ENCODE measurements at places on chromosomes 7 and 10. TPM values are rescaled to one million over a fixed set of nuclear protein-coding genes. Genes with fewer than 3 reads are reported as not detected.

The PWWP2B gene
- 13.9 TPM for total RNA-seq

The TUBB8 gene
- total RNA-seq = 0.39 TPM

The HSPA12A gene
- 19.8 TPM for total RNA-seq

The AGR3 gene
- total RNA-seq = not detected

The FGL2 gene
- not detected for total RNA-seq

The PNLIPRP1 gene
- total RNA-seq = 1.6 TPM

The RARRES2 gene
- total RNA-seq = 2.1 TPM

The LIPF gene
- total RNA-seq = not detected

The MRM2 gene
- total RNA-seq = 34.7 TPM

The NRG3 gene
- total RNA-seq = not detected

The PRSS2 gene
- 36.8 TPM for total RNA-seq

The TYSND1 gene
- 13.6 TPM for total RNA-seq

GRCh38 chr10:14123139-14123538 lies 207.6 kb downstream of the FRMD4A start:
- no peak for DNase-seq

- DNase-seq = no peak
These were observed 2.0 kb upstream of the PCOLCE start for GRCh38 chr7:100599911-100600729.

GRCh38 chr7:696812-697551 lies 29.5 kb upstream of the DNAAF5 start:
- no peak for DNase-seq

DNA sequence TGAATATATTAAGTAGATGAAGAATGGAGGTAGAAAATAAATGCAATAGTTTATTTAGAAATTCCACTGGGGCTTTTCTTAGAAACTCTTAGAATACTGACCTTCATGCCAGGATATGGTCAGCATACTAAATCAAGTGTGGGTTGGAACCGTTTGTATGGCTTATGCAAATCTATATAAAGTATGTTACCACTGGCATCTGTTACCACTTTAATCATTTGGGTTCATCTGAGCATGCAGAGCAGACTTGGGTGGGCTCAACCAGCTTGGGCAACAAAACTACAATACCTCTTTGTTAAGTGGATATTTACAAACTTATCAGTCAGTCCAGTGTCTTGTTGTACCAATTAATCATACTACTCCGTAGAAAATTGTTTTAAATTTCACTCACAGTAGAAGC lies 125.8 kb downstream of the CRPPA start:
- DNase-seq = no peak

- DNase-seq = no peak
These were observed 32.0 kb upstream of the CFAP46 start for GRCh38 chr10:132974249-132974796.

GRCh38 chr10:106183041-106183440 lies 981.5 kb downstream of the SORCS1 start:
- no peak for DNase-seq

DNA sequence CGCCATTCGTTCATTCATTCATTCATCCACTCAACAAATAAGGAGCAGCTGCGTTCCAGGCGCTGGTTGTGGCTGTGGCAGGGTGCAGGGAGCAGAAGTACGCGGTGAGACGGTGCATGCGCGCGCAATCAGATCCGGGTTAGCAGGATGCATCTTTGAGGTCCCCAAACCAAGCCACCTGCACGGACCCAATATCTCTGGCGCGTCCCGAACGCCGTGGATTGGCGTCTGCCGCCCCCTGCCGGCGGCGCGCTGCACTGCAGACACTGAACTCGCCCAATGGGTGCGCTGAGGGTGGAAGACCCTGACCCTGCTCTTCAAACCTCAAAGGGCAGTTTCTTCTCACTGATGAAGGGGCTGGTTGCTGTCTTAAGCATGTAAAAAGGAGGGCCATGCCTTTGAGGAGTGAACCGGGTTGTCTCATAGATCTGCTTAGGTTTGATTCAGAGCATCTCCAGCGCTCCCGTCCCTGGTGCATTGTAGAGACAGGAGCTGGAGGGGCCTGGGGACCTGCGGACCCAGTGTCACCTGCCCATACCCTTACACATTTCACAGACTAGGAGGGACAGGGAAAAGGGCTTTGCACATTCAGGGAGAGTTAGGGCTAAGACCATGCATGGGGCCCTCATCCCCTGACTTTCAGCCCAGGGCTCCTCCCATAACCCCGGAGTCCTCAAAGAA lies 102.5 kb downstream of the RAMP3 start:
- DNase-seq = peak; percentile 31

DNA sequence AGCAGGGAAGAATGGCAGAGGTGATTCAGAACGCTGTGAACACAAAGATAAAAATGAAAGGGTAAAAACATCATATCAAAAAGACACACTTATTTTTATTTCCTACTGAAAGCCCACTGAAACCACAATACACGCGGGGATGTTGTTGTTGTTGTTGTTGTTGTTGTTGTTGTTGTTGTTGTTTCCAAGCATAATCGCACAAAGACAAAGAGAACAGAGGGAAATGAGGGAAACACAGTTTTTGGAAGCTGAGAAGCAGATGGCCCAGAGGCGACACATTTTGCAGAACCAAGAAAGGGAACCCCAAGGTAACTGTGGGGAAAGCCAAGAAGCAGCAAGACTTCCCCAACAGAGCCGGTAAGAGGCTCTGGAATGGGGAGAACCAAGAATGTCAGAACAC lies 113.9 kb downstream of the PARD3 start:
- no peak for DNase-seq

- peak; percentile 48 for DNase-seq
These were observed 112.4 kb upstream of the YAE1 start for GRCh38 chr7:39453743-39454355.

GRCh38 chr7:92639213-92639896 lies 49.2 kb upstream of the FAM133B start:
- no peak for DNase-seq

GRCh38 chr7:42046483-42046882 lies 190.5 kb downstream of the GLI3 start:
- DNase-seq = no peak

GRCh38 chr7:25031432-25031831 lies 51.5 kb upstream of the OSBPL3 start:
- no peak for DNase-seq

- DNase-seq = no peak
These were observed 85.8 kb downstream of the KAT6B start for GRCh38 chr10:74912182-74912581.

GRCh38 chr10:108901781-108902618 lies 1021.3 kb downstream of the XPNPEP1 start:
- no peak for DNase-seq

DNA sequence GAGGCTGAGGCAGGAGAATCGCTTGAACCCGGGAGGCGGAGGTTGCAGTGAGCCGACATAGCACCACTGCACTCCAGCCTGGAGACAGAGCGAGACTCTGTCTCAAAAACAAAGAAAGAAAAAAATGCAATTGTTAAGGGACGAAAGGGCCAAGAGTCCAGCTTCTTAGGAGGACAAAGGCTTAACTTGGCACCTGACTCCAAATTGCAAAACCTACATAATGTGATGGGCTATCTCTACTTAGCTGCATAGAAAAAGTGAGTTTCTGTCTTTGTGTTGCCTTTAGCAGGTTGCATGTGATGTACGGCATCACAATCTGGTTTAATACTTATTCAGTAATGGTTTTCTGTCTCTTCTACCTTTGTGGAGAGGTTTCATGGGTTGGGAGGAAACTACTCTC lies 8.6 kb upstream of the MYO1G start:
- no peak for DNase-seq

GRCh38 chr7:17968791-17969715 lies 28.8 kb upstream of the SNX13 start:
- no peak for DNase-seq

GRCh38 chr10:132867801-132868644 lies 74.3 kb downstream of the CFAP46 start:
- DNase-seq = no peak

DNA sequence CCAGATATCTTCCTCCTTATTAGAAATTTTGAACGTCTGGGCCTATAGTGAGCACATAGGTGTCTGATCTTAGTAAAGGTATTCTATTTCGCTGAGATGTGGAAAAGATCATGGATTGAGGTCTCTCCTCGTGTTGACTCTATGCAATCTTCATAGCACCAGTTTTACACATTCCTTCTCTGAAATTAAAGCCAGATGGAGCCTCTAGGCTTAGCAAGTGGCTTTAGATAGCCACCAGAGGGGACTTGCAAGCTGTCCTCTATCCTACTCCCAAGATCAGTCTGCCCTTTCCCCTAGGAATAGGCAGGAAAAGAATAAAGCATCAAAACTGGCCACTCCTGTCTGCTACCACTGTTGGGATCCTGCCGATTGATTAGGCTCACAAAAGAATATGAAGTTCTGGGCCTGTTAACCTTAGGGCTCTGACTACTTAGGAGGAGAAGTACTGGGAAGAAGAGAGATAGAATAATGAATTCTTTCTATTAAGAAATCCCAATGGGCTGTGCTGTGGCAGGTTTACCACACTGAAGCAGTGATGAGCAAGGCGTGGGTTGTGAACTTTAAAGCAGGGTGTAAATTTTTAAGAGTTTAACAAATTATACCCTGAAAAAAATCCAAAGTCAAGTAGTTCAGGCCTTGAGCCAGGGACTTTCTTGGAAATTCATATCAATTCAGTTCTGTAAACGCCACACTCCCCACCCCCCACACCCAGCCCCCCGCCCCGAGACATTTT lies 2.2 kb upstream of the STRIP2 start:
- no peak for DNase-seq

GRCh38 chr10:24661376-24661775 lies 62.3 kb downstream of the ARHGAP21 start:
- DNase-seq = no peak

GRCh38 chr10:77505431-77506334 lies 131.9 kb downstream of the KCNMA1 start:
- peak; percentile 68 for DNase-seq

GRCh38 chr7:28988810-28989209 lies 30.7 kb upstream of the TRIL start:
- DNase-seq = no peak

DNA sequence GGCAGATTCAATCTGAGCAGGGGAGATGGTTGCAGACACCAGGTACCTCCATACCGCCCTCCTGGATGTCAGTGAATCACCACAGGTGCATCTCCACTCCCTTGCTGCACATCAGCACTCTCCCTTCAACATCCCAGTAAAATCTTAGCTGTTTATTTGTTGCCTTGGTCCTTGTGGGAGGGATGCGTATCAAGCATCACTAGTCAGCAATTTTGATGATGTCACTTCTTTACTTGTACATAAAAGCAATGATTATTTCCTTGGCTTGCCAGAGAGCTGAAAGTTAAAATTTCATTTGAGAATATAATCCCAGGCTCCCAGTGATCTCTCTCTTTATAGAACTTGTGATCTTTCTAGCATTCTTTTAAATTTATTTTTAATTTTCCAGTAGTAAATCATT lies 49.5 kb downstream of the TMEM168 start:
- no peak for DNase-seq

DNA sequence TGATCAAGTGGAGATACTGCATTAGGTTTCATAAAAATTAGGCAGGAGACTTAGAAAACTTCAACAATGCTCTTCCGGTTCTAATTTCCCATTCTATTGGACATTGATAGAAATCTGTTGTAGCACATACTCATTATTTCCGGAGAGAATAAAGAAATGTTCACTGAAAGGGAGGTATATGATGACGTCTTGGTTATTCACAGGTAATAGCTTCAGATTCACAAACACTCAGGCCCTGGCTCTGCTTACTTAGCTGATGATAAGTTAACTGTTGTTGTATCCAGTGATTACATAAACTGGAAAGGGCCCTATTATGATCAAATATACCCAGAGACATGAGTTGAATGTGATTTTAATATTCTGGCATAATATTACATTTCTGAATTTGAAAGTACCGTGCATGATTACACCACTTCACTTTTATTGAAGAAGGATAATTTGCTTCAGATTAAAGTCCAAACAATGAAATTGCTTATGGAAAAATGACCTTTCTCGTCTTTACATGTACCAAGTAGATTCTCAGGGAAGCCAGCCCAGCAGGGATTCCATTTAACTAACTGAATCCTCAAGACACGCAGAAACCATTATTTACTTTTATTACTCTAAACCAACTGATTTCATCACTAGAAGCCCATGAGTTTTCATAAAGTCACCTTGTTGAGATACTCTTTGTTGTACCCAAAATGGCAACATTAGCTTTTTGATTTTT lies 288.0 kb upstream of the PITRM1 start:
- DNase-seq = no peak

DNA sequence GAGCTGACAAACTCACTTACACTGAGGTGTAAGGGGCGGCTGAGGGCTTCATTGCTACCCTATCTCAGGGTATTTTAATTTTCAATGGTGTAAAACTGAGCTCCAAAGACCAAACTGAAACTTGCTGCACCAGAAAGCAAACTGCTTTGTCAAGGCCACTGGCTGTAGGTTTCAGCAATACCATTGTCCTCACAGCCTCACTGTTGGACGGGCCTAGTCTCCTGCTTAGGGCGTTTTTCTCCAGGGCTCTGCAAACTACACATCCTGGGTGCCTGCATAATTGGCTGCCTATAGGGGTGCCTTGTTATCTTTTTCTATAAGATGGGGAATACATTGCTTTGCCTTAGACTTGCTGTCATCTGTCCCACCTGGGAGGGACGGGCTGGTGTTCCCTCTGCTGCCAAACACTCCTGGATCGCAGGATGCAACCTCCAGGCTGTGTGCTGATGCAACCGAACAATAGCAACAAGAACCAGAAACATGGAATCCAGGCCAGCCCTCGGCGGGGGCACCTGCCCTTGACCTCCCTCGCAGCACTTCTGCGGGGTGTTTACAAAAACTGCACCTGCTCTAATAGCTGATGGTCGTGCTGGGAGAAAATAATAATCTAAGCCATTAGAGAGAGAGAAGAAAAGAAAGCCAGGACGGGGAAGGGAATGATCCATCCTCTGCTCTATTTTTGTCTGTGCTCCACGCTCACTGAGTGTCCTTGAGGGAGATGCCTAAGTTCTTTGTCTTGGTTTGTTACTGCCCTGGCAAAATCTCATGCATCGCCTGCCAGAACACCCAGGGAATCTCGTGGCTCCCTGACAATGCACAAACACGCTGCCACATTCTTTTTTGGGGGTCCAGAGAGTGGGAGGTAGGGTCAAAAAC lies 104.5 kb downstream of the GALNT17 start:
- DNase-seq = no peak

GRCh38 chr7:36670585-36671431 lies 53.5 kb downstream of the AOAH start:
- DNase-seq = peak; percentile 60

DNA sequence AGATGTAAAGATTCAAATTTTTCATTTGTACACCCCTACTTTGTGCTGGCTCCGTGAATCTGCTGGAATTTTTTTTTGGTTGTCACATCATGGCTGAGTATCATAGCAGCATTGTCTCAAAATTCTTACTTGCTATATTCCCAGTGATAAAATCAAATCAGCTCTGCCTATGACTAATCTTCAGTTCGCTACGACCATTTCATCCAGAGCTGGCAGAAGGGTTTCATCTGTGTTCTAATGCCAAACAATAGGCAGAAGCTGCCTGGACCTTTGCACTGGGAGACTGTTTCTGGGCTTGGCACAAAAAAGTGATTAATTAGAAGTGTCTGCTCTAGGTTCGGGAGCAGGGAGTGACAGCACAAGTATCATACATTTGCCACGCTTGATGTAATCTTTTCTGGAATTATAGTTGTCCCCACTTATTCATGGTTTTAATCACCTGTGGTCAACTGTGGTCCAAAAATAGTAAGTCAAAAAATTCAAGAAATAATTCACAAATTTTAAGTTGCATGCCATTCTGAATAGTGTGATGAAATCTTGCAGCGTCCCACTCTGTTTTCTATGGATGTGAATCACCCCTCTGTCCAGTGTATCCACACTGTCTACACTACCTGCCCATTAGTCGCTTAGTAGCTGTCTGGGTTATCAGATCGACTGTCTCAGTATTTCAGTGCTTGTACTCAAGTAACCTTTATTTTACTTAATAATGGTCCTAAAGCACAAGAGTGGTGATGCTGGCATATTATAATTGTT lies 120.5 kb upstream of the IMMP2L start:
- DNase-seq = no peak
